Right ventricle myocardium inferior (tissue), 1 donor: ENCODE measurements at places on chromosomes 11 and 22. TPM values are rescaled to one million over a fixed set of nuclear protein-coding genes. Genes with fewer than 3 reads are reported as not detected.

DNA sequence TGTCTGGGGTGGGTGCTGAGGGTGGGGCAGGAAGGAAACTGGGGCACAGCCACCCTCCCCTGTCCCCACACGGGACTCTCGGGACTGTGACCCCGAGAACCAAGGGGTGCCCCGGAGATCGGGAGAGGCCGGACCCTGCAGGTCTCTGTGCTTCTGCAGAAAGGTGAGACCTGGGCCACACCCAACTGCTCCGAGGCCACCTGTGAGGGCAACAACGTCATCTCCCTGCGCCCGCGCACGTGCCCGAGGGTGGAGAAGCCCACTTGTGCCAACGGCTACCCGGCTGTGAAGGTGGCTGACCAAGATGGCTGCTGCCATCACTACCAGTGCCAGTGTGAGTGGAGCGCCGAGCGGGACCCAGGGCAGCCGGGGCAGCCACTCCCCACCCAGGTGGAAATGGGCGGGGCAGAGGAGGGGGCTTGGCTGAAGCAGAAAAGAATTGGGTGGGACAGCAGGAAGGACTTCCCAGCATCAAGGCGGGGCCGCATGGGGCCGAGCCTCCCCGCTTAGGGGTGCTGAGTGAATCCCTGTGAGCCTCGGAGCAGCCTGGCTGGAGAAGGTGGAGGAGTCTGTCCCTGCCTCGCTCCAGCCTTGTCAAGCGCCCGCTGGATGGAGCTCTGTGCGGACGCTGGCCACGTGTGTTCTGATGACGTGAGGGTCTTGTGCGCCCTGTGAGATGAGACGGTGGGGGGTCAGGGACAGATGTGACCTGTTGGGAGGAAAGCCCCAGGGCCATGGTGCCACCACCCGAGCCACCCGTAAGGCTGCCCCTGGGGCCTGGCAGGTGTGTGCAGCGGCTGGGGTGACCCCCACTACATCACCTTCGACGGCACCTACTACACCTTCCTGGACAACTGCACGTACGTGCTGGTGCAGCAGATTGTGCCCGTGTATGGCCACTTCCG, 29.3 kb upstream of the MUC5B start:
- peak; percentile 61 for DNase-seq

Gene PRG3
- total RNA-seq = not detected

Gene LMO2
- 7.2 TPM for total RNA-seq

Gene PTS
- 31.4 TPM for total RNA-seq

GRCh38 chr11:60242740-60243239, at the start of gene MS4A4E:
MS4A4E (minus strand) TSS chr11:60243137; CDS start chr11:60230055, 13,082 bp downstream.
- no peak for DNase-seq

Gene OR52N4
- total RNA-seq = not detected

Gene RHOD
- 62.5 TPM for total RNA-seq

- DNase-seq = no peak
Measured at GRCh38 chr11:77121876-77122575, 6.0 kb upstream of the MYO7A start.

GRCh38 chr11:92082652-92083051, 142.0 kb upstream of the FAT3 start:
- DNase-seq = no peak

GRCh38 chr11:69008737-69009440, 4.2 kb downstream of the MRGPRF start:
- DNase-seq = peak; percentile 78

Gene WNT11
- total RNA-seq = 18.2 TPM

DNA sequence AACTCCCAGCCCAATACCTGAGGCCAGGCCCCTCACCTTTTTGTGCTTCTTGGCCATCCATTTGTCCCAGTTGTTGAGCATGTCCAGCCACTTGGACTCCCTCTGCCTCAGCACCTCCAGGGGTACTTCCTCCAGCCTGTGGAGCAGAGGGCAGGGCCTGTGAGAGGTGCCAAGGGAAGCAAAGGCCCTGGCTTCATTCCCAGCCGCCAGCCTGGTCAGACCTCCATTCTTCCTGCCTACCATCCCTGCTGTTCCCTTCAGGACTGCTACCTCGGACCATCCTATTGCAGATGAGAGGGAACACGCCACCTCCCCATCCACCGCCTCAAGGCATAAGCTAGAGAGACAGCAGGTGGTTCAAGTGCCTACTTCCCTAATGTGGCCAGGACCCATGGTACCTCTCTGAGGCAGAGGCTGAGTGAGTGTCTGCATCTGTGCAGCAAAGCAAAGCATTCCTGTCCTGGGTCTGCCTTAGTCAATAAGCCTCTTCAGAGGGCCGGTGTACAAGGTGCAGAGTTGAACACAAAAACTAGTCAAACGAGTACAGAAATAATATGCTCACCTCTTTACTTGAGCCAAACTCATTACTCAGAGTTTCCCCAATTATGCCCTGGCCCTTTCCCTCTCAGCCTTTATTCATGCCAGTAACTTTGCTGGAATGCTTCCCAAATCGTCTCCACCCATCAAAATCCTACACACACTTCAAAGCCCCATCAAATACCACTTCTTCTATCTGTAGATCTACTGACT, 15.4 kb upstream of the CASTOR1 start:
- DNase-seq = no peak

DNA sequence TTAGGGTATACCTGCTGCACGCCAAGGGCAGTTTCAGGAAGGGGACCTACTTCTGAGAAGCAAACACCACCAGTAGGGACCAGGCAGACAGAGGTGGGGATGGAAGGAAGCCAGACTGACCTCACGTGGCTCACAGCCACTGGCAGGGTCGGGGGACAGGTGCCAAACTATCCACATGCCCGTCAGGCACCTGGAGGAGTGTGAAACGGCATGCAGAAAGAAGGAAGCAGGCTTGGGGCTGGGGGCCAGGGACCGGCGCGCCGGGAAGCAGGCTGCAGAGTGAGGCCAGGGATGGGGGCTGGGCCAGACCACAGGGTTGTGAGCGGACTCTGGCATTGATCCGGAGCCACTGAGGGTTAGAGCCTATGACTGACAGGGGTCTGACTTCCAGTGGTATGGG, 47.5 kb downstream of the CDKN1C start:
- DNase-seq = no peak
